Activated T-cell treated with anti-CD3 and anti-CD28 coated beads, Interleukin-2, amount 50 U/mL, for 72 hours (primary cell): ENCODE measurements at places on chromosomes 6 and 20. TPM values are rescaled to one million over a fixed set of nuclear protein-coding genes. Genes with fewer than 3 reads are reported as not detected.

DNA sequence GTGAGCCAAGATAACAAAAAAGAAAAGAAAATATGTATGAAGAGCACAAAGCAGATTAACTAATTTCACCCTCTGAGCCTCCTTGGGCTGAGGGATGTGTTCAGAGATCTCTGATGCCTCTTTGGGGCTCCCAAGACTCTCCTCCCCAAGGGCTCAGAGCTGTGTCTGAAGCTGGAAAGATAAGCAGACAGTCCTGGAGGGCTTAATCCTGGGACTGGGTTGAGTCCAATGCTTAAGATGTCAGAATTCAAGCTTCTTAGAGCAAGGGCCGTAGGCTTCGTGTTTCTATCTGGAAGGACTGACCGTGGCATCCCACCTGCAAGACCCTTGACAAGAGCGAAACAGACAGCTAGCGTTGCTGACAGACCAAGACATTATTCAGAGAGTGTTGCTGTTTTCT, 229.0 kb downstream of the ZMYND8 start:
- no peak for DNase-seq

- no peak for DNase-seq
Measured at GRCh38 chr6:89483111-89483720, 50.3 kb downstream of the ANKRD6 start.

DNA sequence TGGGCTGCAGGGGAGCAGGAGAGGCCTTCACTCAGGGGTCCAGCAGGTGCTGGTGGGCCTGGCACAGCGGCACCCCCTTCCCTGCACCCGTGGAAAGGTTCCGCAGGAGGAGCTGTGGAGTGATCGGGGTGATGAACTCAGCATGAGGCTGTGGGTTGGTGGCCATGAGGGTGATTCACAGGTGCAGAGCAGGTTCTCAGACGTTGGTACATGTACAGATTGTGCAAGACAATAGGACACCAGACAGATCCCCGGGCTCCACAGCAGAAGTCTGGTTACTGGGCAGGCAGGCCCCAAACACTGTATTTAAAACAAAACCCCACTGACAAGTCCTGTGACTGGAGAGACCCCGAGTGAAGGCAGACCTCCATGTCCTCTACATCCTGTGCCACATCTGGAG, 151.6 kb upstream of the CDH4 start:
- no peak for DNase-seq

DNA sequence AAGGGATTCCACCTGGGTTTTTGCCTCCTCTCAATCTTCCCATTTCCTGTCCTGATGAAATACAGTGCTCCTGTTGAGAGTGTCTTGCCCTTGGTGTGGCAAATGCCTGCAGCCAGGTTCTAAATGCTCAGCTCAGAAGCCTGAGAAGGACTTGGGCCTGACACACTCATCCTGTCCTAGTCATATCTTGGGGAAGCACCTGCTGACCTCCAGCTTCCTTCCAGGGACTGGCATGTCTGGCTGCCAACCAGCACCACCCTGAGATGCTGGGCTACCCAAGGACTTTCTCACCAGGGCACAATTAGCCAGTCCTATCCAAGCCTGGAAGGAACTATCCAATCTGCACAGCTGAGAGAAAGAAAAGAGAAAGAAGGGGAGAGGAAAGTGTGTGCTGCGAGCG, 43.4 kb downstream of the LRFN2 start:
- DNase-seq: no peak

- DNase-seq: no peak
Measured at GRCh38 chr6:14190191-14190928, 72.8 kb downstream of the CD83 start.

DNA sequence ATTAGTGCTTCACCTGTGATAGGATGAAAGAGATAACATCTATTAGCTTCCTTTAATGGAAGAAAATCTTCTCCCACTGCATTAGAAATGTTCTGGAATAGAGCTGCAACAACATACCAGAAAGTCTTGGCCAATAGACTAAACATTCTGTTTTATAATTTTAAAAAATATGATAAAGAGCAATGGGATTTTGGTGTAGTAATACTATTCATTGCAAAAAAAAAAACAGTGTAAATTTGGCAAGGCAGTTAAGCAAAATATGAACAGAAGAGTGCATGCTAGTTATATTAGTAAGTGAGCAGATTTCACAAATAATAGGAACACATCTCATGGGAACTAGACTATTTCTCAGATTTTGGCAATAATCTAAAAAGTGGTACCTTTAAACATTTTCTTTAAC, 43.3 kb downstream of the SOX4 start:
- DNase-seq: no peak

- DNase-seq: no peak
Measured at GRCh38 chr20:14782731-14783130, 445.3 kb upstream of the FLRT3 start.

GRCh38 chr6:112288475-112288874, 34.1 kb upstream of the LAMA4 start:
- no peak for DNase-seq

DNA sequence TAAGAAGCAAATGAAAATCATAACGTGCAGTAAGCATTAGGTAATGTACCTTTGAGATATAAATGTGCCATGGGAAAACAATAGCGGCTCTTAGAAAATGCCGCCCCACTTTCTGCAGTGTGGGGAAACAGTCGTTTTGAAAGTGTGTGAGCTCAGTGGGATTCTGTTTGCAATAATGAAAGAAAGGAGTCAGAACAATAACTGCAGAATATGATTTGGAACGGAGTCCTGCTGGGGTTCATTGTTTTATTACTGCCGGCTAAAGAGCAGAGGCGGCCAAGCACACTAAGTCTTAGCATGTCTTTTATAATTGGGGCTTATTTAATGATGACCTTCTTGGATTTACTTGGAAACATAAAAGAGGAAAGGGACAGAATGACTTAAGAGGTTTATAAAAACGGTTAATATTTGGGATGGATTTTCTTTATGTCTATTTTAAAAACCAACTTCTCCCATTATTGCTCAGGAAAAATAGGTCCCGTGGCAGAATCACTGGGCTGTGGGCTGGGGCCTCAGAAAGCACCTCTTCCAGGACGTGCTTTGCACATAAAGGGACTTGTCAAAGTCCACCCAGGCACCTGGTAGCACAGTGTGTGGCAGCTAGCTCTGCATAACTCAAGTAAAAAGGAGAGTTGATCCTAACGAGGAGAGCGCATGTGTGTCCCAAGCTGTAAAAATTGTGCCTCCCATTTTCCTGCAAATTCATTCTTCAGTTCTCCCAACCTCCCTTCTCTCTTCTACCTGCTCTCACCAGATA, 44.0 kb upstream of the SLC22A16 start:
- DNase-seq: no peak

GRCh38 chr6:52209770-52210169, 23.6 kb downstream of the IL17A start:
- no peak for DNase-seq

ZSWIM3 gene
- 6.5 TPM for total RNA-seq

MUCL3 gene
- total RNA-seq: 0.09 TPM

CCDC170 gene
- not detected for total RNA-seq

ZC3H12D gene
- total RNA-seq: 170 TPM

PRL gene
- 0.19 TPM for total RNA-seq

BPIFB1 gene
- not detected for total RNA-seq

C2 gene
- 3.4 TPM for total RNA-seq
